Globus pallidus (tissue), 1 donor: ENCODE measurements at places on chromosomes 4 and X.

- no peak for DNase-seq
Observed at GRCh38 chrX:124239911-124240310, 92.5 kb upstream of the TEX13D start.

DNA sequence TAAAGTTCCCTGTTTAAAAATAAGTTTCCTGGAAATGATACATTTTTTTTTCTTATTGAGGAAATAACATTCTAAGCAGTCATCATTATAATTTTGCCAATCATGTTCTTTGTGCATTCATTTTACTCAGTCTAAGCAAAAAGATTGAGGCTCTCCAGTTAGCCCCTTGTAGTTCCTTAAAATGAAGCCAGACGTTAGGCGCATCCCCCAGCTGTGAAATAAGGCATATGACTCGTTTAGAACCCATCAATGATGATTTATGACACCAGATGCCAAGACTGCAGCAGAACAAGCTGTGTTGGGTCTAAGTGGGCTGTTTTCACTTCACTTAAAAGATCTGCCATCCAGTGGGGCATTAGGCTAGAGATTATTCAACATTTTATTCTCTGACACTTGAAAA is 17.0 kb downstream of the PDGFC start:
- DNase-seq, result no peak

DNA sequence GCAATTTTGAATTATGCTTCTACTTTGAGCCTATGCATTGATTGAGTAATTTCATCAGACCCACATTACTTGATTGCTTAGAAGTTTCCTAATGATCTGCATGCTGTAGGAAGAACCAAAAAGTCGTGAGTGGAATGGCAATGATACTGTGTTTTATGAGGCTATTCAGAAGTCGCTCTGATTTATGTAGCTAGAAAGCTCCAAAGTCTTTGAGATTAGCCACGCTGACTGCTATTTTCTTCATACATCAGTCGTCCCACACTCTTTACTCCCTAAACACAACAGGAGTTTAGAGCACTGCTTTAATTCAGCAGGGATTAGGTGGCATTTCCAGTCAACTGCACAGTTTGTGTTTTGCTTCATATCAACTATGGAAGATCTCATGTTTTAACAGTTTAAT is 4.1 kb downstream of the GRID2 start:
- DNase-seq, result peak; percentile 57

- peak; percentile 83 for DNase-seq
Observed at GRCh38 chr4:80184053-80184824, 13.1 kb upstream of the PRDM8 start.

DNA sequence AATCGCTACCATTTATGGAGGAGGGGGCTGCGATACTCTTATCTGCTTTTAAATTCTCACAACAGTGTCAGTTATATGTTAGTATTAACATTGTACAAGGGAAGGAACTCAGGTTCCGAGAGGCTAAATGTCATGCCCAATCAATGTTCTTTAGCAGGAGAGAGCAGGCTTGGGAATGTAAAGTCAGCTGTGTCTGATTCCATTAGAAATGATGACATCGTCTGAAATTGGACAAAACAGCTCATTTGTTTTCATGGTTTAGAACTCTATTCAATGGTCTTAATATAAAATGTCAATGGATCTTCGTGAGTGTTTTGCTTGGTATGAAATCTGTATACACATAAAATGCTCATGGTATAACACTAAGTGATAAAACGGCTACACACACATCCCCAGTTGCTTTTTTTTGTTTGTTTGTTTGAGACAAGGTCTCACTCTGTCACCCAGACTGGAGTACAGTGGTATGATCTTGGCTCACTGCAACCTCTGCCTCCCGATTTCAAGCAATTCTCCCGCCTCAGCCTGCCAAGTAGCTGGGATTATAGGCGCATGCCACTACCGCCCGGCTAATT is 11.9 kb upstream of the SH3KBP1 start:
- DNase-seq, result no peak

DNA sequence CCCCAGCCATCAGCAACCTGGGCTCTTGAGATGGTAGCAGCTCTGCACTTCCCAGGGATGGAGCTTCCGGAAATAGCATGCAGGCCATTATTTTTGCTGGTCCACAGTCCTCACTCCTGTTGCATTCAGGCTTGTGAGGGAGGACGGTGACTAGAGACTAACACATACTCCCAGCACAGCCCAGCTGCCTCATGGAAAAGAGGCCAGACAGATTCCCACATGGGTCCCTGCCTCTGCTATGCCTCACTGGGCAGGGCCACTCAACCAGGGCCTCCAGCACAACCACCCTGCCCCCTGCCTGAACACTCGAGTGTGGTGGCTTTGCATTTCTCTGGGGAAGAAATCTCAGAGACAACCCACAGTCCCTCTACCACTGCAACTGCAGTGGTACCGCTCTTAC is 1195.1 kb downstream of the PCDH18 start:
- DNase-seq, result no peak

GRCh38 chr4:125334926-125335325 is 20.2 kb downstream of the FAT4 start:
- no peak for DNase-seq

GRCh38 chrX:21993265-21993664 is 38.9 kb upstream of the PHEX start:
- peak; percentile 38 for DNase-seq

DNA sequence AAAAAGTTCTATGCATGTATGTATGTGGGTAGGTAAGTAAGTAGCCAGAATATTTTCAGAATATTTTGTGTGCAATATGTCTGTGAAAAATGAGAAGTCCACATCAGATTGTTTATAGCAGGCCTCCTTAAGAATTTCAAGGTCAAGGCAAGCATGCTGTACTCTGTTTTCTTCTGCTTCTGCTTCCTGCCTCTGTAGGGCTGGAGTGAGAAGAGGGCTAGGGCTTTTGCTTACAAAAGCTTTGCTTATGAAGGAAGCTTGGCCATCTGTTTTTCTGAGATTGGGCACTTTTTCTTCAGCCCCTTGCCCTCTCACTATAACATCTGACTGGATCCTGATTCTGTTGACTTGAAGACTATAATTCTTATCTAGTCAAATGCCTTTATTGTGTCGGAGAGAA is 150.4 kb downstream of the EMCN start:
- no peak for DNase-seq

DNA sequence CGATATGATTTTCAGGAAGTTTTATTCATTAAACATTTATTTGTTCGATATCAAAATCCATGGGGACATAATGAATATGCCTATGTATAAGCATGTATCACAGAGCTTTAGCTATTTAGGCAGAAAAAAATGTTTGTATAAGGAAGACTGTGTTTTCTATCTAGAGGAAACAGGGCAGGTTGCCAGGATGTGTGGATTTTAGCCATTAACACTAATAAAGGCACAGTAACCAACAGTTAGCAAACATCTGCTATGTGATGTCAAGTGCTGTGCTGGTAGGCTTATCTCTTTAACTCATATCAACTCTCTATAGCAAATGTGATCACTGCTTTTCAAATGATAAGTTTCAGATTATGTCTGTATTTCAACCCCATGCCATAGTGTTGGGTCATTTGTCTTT is 708.9 kb upstream of the HS3ST1 start:
- no peak for DNase-seq

DNA sequence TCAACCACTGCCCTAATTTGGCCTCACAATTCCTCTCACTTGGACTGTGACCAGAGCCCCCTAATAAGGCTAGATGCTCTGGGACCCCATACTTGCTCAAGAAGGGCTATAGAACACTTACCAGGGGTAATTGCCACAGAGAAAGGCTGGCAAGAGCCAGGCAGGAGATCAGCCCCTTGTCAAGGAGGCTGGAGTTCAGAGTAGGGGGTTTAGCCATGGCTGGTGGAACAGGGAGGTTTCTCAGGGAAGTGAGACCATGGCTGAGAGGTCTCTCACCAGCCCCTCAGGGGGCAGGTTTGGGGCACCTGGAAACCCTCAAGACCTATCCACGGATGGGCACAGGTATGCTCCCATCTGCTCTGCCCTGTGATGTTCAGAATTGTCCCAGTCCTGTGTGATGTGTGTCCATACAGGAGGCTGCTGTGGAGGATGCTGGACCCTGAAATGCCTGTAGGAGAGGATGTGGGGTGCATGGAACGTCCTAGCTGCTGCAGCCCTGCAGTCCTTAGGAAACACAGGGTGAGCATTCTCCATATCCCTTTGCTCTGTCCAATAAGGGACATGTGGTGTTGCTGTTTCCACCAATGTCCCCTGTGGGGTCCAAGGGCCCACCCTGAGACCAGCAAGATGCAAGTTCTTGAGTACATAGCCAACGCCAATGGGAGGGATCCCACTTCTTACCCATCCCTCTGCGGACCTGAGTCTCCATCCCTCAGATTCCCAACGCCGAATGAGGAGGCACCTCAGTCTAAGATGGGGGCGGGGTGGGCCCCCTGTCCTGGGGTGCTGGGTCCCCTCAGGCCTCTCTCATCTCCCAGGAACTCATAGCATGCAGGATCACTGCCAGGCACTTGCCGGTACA is 16.4 kb upstream of the HSFX1 start:
- no peak for DNase-seq

DNA sequence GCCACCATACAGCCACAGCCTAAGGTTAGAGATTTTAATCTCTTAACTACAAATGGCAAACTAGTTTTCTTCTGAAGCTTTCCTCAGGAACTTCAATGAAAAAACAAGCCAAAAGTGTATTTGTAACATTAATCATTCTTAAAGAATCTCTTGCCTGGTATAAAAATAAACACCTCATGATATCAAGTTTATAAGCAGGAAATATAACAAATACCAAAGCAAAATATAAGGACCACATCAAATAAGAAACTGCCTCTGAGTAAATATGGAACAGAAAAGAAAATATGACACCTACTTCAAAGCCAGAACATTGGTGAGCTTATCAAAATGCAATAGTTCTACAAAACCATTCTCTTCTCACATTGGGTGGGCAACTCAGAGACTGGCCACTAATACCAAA is 89.9 kb downstream of the GPC4 start:
- no peak for DNase-seq

DNA sequence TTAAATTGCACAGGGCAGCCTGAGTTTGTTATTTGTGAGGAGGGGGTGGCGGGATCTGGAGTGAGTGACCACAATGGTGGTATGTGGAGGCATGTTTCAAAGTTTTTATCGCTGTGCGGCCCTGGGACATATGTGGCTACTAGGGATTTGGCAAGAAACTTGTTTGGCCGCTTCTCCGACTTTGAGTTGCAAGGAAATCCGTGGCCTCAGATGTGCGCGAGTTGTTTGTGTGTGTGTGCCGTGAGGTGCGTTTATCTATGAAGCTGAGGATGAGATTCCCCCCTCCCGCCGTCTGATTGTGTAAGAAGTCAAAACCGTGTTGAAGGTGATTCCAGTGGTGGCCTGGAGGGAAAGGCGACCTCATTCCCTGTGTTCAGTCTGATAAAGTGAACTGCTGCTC is 1.4 kb downstream of the JADE3 start:
- DNase-seq, result no peak
